ENCODE measurements at places on chromosomes 3 and 15.

DNA sequence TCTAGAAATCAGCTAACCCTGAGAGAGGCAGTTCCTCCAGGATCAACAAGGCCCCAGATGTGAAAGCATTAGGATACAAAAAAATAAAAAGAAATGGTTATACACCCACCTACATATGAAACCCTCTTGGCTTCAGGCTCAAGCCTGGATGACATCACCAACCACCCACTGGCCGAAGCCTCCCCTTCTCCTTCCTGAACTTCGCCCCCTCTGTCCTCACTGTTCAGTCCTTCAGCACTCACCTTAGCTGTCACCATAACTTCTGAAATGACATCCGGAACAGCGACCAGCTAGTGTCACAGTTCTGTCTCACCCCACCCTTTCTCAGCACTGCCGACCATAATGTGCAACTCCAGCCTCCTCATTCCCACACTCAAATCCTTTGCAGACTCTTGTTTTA is 98.7 kb downstream of the PLCH1 start:
- DNase-seq: no peak

DNA sequence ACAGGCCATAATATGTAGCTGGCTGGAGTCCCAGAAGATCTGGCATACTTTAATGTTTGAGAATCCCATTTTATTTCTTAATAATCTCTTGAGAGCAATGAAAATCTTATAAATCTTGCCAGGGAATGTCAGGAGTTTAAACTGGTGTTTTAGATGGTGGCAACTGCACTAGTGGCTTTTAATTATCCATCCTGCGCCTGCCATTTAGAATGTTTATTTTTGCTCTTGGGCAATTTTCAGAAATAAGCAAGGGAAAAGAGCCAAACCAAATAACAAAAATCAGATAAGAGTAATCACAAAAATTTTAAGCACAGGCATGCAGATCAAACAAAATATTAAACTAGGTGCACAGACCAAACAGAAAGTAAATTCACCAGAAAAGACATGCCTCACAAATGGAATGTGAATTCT is 41.9 kb upstream of the UBP1 start:
- peak; percentile 67 for DNase-seq

GRCh38 chr15:62649793-62650420 is 392.6 kb upstream of the TPM1 start:
- peak; percentile 58 for DNase-seq

DNA sequence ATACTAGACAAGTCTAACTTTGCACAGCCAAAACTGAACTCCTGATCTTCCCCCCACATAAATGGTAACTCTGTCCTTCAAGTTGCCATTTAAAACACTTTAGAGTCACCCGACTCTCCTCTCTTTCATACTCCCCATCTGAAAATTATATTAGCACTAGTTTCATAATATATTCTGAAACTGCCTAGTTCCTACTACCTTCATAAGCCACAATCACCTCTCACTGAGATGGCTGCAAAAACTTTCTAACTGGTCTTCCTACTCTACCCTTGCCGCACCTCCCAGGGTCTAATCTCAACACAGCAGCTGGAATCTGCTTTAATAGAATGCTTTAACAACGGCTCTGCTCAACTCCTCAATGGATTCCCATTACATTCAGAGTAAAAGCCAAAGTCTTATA is 55.0 kb downstream of the GLB1 start:
- DNase-seq: no peak
